ENCODE measurements at places on chromosomes 4 and X.

DNA sequence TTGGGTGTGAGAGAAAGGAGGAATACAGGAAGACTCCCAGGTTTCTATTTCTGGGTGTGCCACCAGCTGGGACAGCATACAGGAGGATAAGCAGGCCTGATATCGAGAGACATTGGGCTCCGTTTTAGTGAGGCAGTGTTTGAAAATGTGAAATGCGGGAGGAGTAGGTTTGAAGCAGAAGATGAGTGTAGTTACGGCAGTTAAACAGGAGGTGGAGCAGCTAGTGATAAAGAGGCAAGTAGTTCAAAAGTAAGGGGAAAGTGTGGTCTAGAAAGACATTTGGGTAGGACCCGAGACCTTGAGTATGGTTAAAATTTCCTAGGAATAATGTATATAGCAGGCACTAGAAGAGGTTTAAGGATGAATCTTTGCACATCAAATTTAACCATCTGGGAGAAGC is 42.4 kb downstream of the DCUN1D4 start:
- DNase-seq: no peak

DNA sequence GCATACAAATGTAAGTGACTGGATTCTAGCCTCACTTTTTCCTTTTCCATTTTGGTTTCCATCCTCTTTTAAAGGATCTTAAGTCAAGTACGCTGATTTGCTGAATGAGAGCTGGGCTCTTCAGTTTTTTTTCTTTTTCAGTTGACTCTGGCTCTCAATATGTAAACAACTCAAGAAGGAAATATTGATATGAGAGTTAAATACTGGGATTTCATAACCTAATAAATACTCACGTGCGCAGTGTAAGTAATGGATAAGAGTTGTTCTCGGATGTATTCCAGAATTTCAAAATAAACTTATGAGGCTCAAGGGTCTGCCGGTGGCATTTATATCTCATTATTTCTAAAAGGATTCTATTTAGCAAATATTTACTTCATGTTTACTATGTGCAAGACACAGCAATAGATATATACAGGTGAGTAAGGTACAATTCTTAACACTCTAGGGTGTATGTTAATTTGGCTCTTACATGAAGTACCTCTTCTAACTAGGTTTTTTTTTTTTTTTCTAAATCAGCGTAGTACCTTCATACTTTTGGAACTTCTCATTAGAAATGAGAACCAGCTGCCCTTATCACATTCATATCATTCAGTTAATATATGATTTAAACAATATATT is 11.0 kb upstream of the MAGEB10 start:
- no peak for DNase-seq

DNA sequence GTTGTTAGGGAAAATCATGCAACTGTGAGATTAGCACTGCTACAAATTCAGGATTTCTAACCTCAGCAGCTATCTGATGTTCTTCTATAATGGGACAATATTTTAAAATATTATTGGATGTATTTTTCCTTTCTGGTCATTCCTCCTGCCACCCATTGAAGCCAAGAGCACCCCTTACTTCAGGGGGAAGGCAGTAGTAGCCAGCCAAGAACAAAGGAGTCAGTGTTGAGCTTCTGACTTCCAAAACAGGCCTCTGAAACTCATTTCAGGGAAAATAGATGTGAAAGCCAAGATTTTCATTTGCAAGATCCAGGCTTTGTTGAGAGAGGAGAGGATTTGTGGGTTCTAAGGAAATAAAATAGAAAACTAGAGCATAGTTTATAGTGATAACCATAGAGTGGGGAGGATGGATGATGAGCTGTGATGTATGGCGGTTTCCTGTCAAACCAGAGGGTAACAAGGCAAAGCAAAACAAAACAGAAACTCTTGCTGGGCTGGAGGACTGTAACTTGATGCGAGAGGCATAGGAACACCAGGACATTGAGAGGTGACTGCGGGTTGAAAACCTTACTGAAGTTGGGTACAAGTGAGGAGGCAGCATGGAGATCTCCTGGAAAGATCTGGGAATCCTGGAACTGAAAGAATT is 173.7 kb upstream of the LEF1 start:
- DNase-seq: peak; percentile 39

DNA sequence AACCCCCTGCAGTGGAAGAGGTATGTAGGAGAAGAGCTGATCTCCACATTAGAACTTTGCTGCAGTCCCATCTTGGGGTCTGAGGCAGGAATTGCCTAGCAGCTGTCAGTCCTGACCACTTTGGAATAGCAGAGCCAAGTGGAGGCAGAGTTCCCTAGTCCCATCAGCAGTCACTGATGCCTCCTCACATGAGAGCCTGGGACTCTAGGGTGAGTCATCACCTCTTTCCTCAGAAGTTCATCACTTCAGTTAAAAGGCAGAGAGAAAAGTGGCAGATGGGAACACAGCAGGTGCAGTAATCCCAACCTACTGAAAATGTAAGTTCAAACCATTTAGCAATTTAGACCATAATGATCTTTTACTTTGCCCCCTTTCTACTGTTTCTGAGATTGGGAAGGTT is 73.9 kb upstream of the MED14 start:
- no peak for DNase-seq

DNA sequence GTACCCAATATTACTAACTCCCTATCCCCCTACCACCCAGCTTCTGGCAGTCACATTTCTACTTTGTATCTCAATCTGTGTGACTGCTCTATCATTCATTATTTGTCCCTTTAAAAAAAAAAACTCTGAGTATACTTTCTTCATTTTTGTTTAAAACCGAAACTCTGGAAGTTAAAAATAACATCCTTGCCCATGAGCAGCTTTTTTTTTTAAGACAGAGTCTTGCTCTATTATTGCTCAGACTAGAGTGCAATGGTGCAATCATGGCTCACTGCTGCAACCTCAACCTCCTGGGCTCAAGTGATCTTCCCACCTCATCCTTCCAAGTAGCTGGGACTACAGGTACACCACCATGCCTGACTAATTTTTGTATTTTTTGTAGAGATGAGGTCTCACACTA is 15.8 kb downstream of the UBE2K start:
- no peak for DNase-seq
